ENCODE measurements at places on chromosomes 16 and 17.

- DNase-seq = no peak
Measured at GRCh38 chr17:65070620-65071019, 14.1 kb upstream of the GNA13 start.

DNA sequence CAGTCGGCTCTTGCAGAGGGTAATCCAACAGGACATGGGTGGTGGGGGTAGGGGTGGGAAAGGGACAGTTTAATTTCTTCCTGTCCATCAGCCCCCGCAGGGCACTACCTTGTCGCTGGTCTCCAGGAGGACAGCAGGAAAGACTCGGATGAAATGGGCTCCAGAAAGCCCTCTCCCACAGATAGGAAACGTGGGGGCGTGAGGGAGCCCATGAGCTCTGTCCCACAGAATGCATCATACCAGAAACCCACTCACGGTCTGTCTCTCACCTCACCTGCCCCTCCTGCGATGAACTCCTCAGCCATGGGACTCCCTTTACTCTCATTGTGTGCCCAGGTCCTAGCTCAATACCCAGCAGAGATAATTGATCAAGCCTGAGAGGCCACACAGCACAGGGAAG lies 240.1 kb downstream of the GSG1L start:
- DNase-seq = no peak

GRCh38 chr17:30827082-30827481 lies 2.6 kb upstream of the CRLF3 start:
- DNase-seq = no peak

GRCh38 chr16:50458667-50459495 lies 89.3 kb upstream of the NKD1 start:
- no peak for DNase-seq

DNA sequence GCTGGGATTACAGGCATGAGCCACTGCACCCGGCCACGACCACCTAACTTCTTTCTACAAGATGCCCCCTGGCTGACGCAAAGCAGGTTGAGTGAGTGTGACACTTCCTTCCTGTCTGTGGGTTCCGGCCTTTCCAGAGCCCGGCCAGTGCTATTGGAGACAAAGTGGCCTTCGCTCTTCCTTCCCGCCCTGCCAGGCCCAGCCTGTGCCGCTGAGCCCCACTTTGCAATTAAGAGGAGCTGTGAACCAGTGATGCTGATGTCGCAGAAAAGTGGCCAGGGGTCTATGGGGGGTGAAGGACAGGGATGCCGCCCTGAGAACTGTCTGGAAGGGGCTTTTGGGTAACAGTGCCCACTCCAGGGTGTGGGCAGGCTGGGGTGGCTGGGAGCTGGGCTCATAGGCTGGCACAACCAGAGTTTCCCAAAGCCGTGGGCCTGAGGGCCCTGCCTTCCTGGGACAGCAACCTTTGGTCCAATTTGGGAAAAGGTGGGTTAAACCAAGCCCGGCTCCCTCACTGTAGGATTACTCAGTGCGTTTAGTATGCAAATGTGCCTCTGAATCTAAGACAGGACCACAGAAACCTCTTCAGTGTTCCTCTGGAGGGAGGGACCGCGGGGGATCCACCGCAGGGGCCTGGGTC lies 174.9 kb downstream of the SEC14L1 start:
- DNase-seq = no peak

GRCh38 chr17:56595831-56596690 lies 2.6 kb downstream of the NOG start:
- no peak for DNase-seq

- no peak for DNase-seq
Measured at GRCh38 chr16:85465328-85466303, 147.5 kb upstream of the GSE1 start.

DNA sequence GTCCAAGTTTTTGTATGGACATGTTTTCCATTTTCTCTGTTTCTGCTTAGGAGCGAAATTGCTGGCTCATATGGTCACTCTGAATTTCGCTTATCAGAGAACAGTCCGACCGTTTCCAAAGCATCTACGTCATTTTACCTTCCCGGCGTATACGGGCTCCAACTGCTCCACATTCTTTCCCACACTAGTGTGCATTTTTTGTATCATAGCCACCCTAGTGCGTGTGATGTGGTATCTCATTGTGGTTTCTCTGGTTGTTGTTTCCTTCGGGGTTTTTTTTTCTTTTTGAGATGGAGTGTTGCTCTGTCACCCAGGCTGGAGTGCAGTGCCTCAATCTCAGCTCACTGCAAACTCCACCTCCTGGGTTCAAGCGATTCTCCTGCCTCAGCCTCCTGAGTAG lies 31.0 kb upstream of the BHLHA9 start:
- DNase-seq = no peak

DNA sequence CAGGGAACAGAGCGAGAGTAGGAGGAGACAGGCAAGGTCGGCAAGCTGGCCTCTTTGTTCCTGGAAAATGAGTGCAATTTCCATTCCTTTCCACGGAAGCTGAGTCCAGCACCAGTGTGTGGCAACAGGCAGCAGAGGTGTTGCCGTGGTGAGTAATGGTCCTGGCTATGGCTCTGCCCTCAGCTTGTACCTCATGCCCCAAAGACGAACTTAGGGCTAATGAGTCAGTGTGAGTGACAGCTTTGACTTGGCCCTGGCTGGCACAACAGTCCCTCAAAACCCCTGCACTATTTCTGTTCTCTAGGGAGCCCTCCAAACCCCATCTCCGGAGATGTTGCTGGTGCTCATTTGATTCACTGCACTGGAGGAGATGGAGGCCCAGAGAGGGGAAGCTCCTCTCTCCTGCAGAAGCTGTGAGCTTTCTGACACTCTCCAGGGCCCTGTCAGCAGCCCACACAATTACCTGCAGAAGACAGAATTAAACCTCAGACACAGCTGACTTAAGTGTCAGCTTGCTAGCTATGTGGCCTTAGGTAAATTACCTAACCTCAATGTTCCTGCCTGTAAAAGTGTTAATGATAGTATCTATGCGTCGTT lies 129.9 kb downstream of the TMEM132E start:
- DNase-seq = no peak

DNA sequence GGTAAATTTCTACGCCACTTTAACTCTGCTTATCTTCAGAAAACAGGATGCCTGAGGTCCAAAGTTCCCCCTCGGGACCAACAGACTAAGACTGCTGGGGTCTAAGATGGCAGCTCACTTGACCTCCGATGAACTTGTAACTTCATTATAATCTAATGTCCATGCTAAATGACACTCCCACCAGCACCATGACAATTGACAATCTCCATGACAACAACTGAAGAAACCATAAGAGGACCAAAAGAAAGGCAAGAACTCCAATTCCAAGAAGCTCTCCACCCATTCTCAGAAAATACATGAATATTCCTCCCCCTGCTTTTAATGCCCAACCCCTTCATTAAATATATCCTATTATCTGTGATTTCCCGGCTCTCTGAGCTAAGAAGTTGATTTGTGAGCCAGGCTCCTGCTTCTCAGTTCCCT lies 7.5 kb downstream of the CCL4 start:
- DNase-seq = no peak

DNA sequence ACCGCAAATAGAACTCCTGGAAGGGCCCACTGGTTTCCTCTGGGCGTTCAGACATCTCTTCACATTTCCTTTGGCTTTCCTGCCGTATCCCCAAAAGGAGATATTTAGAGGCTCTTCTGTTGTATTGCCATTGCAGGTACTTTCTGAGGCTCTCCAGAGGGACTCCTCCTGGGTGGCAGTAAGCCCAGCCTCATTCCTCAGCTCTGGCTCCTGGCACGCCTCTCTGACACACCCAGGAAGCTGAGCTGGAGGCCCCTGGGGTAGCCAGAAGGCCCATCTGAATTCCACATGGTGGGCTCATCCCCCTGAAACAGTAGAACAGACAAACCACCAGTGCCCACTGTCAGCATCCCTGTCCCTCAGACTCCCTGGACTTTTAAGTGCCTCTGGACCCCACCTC lies 206.7 kb downstream of the PARN start:
- no peak for DNase-seq

DNA sequence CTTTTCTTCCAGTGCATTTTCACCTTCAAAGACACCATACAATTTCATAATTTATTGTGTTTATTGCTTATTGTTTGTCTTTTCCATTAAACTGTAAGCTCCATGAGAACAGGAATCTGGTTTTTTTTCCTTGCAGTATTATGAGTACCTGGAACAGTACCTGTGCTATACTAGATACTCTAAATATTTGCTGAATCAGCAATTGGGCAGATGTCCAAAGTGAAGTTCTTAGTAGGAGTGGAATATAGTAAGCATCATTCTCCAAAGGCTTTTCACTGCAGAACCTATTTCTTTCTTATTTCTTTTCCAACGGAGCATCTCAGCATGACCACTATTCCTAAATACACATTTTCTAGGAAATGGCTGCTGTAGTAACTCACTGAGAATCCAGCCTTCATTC lies 269.0 kb upstream of the CCL2 start:
- DNase-seq = no peak

- no peak for DNase-seq
Measured at GRCh38 chr17:34720760-34721159, 141.4 kb downstream of the TMEM132E start.

GRCh38 chr16:27405546-27406451 lies 3.8 kb downstream of the IL21R start:
- no peak for DNase-seq

DNA sequence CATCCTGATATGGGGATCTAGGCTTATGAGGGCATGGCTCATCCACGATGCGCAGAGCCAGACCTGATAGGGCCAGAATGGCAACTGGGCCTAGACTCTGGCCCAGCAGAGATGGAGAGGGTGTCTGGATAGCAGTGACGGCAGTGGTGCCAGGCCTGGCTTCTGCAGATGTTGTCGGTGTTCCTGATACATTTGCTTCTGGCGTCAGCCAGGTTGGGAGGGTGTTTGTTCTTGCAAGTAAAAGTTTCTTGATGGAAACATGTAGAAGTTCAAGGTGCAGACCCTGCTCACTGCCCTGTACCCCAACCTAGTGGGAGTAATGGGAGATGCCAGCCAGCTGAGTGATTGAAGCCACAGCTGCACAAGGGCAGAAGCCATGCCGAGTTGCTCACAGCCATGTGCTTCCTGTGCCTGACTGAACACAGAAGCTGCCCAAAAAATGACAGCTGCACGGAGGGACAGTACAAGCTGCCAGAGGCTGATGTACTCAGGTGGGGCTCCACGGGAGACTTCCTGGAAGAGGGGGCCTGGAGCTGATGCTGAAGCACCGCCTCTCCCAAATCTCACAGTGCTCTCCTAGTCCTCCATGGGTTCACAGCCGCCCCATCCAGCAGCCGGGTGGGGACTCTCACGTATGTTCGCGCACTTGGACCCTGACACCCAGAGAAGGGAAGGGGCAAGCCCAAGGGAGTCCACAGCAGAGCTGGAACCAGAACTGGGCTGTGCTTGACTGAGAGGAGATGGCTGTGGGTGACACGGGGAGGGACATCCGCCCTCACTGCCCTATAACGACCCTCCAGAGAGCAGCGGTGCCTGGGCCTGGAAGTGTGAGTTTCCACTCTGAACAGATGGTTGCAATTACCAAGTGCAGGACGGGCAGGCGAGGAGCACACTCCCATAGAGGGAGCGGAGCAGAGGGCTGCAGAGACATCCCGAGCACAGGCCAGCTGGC lies 78.7 kb downstream of the N4BP1 start:
- DNase-seq = no peak

- no peak for DNase-seq
Measured at GRCh38 chr17:78340183-78340955, 19.5 kb downstream of the SOCS3 start.

DNA sequence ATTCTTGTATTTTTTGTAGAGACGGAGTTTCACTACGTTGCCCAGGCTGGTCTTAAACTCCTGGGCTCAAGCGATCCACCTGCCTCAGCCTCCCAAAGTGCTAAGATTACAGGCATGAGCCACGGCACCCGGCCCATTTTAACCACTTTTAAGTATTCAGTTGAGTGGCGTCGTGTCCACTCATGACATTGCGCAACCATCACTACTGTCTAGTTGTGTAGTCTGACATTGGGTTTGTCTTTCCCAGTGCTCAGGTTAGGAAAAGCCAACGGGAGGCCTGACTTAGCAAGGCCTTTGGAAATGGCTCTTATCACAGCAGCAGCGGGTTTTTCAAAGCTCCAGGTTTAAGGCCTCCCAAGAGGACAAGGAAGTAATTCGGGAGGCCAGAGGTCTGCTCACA lies 58.7 kb downstream of the LITAF start:
- DNase-seq = no peak

- no peak for DNase-seq
Measured at GRCh38 chr16:73058221-73058615, 10.3 kb upstream of the ZFHX3 start.

- no peak for DNase-seq
Measured at GRCh38 chr17:31623990-31624389, 232.5 kb downstream of the RAB11FIP4 start.

DNA sequence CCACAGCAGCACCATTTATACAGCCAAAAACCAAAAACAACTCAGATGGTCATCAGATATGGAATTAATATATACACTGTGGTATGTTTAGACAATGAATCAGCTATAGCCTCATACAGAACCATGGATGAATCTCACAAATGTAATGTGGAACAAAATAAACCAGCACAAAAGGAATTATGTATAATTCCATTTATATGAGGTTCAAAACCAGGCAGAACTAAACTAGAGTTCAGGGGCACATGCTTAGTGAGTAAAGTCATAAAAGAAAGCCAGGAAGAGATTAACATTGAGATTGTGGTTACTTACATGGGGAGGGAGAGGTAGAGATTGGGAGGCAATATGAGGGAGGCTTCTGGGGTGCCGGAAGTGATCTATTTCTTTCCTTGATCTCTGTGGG lies 231.1 kb downstream of the COPRS start:
- DNase-seq = no peak

GRCh38 chr17:67466251-67466796 lies 89.2 kb downstream of the PITPNC1 start:
- no peak for DNase-seq

GRCh38 chr16:2881783-2882649 lies 999 bp upstream of the FLYWCH2 start:
- no peak for DNase-seq

DNA sequence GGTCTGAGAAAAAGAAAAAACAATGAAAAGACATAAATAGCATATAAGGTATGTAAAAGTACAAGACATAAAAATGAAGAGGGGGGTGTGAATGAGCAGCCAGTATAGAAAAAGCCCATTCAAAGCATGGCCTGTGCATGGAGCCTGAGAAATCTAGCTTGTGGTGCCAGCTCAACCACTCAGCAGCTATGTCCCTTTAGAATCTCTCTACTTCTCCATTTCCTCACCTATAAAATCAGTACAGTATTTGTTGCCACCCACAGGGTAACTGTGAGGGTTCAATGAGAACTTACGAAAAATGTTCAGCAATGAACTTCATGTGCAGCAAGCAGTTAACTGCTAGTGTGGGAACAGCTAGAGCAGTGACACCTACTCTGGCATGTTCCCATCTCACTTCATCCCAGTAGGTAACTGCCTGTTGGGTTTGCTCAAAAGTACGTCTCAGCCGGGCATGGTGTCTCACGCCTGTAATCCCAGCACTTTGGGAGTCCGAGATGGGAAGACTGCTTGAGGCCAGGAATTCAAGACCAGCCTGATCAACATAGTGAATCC lies 15.3 kb downstream of the CYTH1 start:
- DNase-seq = no peak

Data from activated CD4-positive, alpha-beta T cell treated with anti-CD3 and anti-CD28 coated beads for 1 hour (primary cell).